SJCRH30 (cell line): ENCODE measurements at places on chromosomes 11 and 22.

DNA sequence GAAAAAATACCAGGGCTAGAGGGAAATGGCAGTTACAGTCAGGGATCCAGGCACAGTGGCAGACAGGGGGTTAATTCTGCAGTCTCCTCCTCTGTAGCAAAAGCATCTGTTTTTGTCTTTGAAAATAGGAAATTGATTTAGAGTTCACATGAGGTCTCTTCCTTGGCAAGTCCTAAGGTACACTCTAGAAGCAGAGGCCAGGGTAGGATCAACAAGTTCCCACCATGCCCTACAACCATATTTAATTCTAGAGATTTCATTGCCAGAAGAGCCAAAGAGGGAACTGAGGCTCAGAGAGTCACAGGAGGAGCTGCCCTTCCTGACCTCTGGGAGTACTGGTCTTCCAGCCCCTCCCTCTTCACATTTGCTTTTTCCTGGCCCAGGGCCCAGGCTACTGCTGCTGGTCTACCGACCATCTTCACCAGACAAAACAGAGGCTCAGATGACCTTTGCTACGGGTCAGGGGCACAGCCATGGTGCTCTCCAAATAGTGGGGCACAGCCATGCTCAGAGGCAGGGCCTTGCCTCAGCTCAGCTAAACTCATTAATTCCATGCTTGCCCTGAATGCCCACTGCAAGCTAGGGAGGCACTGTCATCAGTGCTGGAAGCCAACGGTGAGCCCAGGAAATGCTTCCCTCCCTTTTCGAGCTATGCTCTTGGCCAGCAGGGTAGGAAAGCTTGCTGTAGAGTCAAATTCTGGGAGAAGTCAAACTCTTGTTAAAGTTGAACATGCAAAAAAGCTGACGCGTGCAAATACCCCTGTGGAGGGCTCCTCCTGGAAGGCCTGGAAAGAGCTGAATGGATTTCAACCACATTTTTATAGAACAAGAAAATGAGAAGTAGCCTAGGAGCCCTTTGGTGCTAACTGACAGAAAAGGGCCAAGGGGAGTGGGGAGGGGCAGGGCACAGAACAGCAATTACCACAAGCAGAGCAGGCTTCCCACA, 11.7 kb upstream of the CHRM4 start:
- no peak for DNase-seq

DNA sequence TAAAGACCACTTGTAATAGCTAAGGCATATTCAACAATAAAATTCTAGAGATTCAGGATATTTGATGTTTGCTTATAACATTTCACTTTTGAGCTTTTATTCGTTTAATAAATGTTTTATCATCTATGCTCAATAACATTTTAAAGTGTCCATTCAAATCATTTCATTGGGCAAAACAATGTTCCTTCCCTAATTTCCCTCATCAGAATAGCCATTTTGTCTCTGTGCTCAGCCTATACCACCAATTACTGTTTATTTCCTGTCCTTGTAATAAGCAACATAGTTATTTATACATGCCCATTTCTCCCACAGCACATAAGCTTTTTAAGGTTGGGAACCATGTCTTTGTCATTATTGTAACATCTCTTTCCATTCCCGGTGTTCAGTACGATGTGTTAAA, 1.3 kb upstream of the SC5D start:
- no peak for DNase-seq

GRCh38 chr11:765025-765801, 12.1 kb downstream of the GATD1 start:
- DNase-seq, result peak; percentile 59

DNA sequence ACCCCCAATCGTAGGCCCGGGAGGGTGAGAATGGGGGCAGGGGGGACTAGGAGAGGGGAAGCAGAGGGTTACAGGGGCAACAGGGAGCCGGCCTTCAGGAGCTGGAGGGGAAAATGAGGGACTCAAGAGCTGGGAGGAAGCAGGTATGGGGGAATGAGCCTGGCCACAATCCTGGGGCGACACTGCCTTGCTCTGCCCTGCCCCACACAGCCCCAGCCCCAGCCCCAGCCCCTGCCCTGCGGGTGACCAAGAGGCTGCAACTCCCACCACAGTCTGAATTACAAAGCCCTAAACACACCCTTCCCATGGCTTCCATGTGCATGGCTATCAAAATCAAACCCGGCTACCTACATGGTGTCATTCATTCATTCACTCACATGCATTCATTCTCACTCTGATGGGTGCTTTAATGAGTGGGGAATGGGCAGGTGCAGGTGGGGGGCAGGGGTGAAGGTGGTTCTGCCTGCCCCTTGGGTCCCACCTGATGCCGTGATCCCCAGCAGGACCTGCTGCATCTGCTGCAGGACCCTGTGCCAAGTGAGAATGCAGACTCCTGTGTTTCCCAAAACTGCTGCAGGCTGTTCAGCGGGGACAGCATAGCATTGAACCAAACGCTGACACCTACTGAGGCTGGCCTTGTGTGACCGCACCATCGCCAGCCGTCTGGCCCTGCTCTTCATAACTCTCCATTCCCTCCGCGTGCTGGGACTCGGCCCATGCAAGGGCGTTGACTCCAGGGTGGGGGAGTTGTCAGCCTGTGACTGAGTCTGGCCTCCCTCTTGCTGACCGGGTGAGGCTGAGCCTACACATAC, 9.5 kb upstream of the LINC01488 start:
- no peak for DNase-seq

GRCh38 chr11:9396310-9396709, 11.9 kb downstream of the IPO7 start:
- DNase-seq, result no peak

DNA sequence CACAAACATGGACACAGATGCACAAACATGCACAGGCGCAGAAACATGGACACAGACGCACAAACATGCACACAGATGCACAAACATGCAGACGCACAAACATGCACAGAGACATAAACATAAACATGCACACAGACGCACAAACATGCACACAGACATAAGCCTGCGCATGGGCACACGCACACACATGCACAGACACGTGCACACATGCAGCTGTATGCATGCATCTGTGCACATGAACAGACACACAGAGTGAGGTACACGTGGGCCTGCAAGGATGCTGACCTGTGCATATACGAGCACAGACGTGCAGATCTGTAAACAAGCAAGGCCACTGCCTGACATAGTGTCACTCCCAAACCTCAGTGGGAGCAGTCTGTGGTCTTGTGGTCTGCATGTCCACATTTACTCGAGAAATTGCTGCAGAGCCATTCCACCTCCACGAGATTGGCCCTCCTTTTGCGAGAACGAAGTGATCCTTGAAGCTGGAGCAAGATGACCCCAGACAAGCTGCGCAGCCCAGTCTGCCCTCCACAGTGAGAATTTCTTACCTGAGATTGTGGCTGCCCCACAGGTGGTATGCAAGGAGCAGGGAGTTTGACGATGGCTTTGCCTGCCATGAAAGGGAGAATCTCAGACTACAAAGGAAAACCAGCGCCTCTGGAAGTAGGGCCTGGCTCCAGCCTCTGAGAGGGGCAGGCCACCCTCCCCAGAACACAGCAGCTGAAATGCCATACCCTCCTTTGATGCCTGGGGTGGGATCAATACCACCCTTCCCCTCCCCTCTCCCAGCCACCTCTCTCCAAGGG, 299.9 kb downstream of the BRD1 start:
- no peak for DNase-seq

GRCh38 chr11:122241566-122241965, 125.6 kb upstream of the BLID start:
- no peak for DNase-seq

DNA sequence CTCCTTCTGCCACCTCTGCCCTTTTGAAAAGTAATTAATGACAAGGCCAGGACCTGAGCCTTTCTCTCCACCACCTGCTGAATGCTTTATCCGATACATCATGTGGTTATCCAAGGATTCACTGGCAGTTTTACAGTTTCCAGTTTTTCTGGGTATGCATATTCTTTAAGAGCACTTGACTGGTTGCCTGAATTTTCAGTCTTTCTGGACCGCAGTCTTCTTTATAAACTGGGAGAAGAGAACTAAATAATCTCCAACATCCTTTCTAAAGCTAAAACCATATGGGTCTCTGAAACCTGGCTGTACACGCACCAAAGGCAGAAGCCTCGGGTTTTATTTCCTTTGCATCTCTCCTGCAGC, 65.1 kb downstream of the BTG4 start:
- DNase-seq, result no peak

DNA sequence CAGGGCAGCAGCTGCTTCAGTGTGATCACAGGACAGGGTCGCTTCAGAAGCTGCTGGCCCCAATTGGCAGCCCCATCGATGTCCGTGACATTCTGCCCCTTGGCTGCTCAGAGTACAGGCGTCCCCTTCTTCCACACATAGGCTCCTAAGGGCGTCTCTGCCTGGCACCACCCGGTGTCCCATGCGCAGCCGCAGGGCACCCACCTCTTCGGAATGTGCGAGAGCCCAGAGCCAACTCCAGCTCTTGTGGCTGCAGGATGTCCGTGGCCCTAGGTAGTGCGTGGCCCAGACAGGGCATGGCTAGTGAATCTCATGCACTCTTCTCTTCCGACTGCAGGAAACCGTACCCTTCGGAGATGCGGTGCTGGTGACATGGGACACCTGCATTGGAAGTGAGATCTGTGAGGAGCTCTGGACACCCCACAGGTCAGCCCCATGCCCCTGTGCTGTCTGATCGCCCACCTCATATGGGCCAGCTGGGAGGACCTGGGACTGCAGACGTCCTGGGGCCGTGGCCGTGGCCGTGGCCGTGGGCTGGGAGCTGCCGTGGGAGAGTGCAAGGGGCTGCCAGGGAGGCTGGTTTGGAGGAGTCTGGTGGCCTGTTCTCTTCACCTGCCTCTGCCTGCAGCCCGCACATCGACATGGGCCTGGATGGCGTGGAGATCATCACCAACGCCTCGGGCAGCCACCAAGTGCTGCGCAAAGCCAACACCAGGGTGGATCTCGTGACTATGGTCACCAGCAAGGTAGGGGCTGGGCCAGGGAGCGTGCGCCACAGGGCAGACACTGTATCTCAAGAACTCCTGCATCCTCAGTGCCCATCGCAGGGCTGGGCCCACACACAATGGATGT, 20.2 kb downstream of the NADSYN1 start:
- DNase-seq, result no peak

DNA sequence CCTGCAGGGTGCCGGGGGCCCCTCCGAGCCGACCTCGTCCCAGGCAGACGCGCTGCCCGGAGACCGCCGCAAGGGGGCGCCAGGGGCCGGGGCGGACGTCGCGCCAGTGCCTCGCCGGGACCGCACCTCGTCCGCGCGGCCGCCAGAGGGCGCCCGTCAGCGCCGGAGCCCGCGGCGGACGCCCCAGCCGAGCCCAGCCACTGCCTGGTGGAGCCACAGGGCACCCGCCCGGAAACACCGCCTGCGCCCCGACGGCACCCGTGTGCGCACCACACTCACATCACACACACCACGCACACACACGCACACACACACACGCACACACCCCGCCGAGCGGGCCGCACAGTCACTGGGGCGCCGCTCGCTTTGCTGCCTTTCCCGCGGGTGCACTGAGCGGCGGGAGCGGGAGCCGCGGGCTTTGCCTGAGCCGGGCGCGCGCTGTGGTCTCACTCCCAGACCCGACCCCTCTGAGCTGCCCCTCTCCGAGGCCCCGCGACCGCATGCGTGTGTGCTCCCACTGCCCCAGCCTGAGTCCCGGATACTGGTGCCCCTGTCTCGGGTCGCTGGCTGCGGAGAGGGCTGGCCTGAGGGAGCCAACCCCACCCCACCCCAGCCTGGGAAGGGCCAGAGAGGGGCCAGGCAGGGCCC, 449.3 kb downstream of the OPCML start:
- no peak for DNase-seq

- DNase-seq, result no peak
These were observed 13.0 kb upstream of the RRAS2 start for GRCh38 chr11:14372011-14372410.
